ENCODE measurements at places on chromosomes 16 and 17.

DNA sequence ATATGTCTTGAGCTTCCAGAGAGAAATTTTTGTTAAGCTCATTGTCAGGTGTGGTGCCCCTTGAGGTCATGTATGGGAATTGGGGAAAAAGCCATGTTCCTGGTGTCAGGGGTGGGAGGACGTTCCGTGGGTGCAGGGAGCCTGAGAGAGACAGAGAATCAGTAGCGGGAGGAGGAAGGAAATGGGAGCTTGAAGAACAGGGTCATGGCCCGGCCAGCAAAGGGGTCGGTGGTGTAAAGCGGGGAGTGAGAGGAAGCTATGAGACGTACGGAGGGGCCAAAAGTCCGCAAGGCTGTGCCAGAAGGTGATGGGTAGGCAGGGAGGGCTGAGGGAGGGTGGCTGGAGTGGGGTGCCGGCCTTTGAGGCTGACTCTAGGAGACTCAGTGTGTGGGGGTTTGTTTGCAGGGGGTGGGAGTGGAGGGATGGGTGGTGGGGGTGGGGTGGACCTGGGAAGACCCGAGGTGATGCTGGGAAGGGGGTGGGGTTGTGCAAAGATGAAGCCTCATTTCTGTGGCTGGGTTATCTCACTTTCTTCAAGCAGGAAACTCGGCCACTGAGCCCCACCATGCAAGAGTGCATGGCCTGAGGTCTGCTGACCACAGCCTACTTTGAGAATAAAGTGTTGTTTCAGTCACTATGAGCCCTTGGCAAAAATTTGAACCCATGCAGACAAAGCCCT, 63.6 kb downstream of the PLCG2 start:
- no peak for DNase-seq

GRCh38 chr17:81059026-81059425, 24.1 kb downstream of the BAIAP2 start:
- DNase-seq: no peak

GRCh38 chr17:17728550-17729251, 47.4 kb downstream of the RAI1 start:
- no peak for DNase-seq

DNA sequence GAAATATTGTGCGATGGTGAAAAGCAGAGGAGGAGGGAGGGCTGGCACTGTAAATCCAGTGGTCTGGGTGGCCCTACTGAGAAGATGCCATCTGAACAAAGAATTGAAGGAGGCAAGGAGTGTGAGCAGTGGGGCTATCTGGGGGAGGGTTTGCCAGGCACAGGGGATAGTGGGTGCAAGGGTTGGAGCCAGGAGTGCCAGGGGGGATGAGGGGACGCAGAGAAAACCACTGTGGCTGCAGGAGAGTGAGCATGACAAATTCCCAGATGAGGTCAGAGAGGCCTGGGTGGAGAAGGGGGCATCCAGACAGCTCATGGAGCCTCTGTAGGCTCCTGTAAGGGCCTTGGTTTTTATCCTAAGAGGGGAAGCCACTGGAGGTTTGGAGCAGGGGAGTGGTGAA, 4.8 kb downstream of the XYLT2 start:
- DNase-seq: no peak

DNA sequence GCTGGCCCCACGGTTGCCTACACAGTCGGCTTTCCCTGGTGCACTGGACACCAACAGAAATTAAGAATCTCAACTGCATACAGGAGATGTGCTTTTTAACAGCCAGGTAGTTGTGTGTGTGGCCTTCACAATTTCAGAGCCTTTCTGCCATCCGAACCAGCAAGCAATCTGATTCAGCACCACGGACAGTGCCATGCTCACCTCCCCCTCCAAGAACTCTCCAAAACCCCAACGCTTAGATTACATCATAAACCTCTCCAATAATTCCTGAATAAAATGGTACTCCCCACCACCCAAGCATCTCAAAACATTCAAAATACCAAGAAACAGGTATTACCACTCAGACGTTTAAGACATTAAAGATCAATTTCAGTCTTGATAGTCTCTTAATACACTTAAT, 31.8 kb downstream of the USP7 start:
- DNase-seq: no peak

DNA sequence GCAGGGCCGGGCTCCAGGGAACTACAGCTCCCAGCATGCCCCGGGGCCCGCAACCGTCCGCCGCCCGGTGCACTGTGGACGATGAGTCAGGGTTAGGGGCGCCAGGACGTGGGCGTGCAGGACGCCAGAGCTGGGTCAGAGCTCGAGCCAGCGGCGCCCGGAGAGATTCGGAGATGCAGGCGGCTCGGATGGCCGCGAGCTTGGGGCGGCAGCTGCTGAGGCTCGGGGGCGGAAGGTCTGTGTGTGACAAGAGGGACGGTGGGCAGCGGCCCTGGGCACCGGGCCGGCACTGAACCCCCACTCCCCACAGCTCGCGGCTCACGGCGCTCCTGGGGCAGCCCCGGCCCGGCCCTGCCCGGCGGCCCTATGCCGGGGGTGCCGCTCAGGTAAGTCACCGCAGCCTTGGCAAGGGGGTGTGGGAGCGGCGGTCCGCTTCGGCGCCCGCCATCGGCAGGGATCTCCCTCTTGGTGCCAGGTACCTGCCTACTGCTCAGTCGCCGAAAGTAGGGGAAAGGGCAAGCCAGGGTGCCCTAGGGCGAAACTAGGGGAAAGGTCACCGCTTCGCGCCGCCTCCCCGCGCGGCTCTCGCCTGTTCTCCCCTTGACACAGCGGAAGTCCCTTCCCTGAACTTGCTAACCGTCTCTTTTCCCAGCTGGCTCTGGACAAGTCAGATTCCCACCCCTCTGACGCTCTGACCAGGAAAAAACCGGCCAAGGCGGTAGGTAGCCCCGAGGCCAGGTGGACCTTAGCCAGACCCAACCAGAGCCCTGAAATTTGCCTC, at the start of the genes ACADVL and DLG4:
Gene ACADVL, plus strand, starts transcription at position 127 of the 781 bp plus-strand sequence. Its CDS starts 47 bp downstream, at position 174.
Gene DLG4, minus strand, starts transcription at position 25 of the 781 bp plus-strand sequence.
- DNase-seq: no peak

- DNase-seq: no peak
Observed at GRCh38 chr17:29103341-29103740, 60.4 kb downstream of the PIPOX start.

DNA sequence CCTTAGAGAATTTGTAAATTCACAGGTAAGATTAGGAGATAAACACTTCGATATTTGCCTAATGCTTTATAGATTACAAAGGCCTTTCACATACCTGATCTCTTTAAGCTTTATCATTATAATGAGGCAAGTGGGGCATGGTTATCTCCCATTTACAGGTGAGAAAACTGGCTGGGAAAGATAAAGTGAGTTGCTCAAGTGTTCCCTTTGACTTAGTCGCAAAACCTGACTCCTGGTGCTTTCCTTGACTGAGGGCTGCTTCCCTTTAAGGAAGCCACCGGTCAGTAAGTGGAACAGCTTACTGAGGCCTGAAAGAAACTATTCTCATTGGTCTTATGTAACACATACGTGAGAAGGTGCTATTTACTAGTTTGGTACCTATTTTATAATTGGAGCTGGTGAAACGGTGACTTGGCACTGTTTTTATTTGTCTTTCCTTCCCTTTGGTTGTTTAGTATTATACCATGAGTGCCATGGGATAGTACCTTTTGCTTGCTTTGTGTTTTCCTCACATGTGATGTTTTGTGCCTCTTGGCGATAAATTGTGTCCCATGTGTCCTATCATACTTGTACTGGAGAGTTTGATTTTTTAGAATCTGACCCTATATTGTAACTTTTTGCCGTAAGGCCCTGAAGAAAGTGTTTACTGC, 57.2 kb downstream of the NUP88 start:
- no peak for DNase-seq

DNA sequence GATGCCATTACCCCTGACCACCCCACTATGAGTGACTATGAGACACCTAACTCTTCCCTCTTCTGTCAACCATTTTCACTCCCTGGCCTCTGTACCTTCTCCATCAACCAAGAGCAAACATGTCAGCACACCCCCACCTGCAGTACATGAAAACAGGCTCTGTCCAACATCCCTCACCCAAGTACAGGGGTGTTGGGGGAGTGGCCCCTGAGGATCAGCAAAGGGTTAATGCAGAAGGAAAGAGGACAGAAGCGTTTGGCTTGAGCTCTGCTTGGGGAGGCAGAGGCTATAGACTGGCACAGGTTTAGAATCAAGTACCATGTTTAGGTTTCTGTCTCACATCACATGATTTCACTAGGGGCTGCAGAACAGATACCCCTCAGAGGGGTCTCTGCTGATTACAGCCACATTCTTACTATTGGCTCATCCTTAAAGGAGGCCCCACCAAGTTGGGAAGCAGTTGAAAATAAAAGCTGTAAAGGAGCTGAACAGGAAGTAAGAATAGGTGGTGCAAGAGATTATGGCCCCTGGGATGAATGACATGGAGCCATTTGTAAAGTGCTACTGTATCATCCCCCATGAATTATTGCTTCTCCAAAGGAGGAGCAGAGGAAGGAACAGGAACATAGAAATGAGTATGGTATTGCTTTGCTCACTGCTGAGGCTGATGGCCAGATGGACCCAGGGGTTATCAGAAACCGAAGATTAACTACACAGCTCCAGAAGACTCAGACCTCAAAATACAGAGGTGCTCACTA, 2.4 kb upstream of the PSMC3IP start:
- no peak for DNase-seq

DNA sequence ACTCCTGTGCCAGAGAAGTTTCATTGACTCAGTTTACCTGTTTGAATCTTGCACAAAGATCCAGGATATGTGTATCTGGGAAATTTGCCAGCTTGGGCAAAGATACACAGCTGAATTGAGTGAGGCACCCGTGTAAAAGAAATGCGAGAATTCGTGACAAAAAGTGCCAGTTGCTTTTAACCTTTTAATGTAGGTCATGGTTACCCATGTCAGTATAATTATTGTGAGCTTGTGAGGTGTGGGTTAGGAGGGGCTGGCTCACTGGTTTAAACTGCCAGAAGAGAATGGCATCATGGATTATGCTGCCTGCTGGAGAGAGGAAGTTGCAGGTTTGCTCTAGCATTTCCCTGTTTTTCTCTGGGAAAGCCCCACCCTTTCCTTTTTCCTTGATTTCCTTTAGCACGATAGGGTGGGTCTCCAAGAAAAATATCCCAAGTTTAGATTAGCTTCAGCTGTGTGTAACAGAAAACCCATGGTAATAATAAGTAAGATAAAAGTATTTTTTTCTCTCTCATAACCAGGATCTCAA, 24.8 kb upstream of the NDRG4 start:
- no peak for DNase-seq

- no peak for DNase-seq
Observed at GRCh38 chr16:50945171-50945570, 203.3 kb downstream of the CYLD start.

DNA sequence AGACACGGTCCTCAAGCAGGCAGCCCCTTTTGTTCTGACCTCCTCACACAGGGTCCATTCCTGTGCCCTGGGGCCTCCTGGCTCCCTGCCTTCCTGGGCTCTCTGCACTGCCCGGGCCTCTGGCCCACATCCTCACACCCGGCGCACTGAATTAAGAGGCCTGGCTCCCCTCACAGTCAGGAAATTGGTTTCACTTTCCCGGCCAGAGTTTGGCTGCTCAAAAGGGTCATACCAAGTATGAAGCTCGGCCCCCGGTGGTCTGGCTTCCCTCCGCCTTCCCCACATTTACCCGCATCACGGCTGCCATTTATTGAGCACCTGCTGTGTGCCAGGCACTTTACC, 220.0 kb downstream of the NTN1 start:
- DNase-seq: no peak

DNA sequence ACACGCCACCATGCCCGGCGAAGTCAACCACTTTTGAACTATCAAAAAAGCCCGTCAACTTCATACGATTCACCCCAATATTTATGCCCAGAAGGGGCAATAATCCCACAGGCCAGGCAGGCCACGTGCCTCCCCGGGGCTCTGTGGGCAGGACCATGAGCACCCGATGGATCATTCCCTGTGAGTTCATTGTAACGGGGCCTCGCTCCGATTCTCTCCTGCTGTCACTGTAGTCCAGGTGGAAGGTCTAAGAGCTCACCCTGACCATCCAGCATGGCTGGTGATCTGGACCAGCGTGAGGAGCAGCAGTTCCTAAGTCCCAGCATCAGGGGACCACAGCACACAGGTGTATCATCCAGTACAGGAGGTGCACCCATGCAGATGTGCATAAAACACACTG, 77.5 kb upstream of the DOC2B start:
- no peak for DNase-seq

GRCh38 chr17:69344939-69345338, 18.0 kb upstream of the ABCA5 start:
- DNase-seq: no peak

DNA sequence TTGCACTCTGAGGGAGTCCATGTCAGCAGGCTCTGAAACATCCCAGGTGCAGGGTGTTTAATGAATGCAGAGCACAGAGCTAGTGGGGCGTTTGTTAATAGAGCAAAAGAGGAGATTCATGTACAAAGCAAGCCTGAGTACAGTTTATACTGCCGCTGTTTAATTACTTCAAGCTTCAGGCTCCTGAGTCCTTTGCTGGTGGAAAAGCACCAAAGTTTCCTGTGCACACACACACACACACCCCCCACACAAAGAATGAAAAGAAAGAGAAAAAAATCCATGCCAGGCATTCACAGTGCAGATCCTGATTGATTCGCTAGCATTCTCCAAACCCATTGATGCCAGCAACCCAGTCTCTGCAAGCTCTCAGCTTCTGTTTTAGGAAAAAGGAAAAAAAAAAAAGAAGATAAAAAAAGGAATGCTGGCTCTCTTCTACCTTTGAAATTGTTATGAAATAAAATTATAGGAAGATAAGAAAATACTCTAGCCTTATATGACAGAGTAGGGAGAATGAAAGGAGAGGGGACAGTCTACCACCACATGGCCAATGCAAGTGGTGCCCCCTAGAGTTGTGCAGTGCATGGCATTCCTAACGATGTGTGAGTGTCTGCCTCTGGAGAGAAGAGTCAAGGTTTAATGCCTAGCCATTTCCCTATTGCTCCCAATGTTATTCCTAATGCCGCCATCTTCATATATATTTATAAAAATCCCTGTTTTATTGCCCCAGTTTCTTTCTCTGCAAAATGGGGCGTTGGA, 216.5 kb downstream of the TMEM114 start:
- DNase-seq: no peak

DNA sequence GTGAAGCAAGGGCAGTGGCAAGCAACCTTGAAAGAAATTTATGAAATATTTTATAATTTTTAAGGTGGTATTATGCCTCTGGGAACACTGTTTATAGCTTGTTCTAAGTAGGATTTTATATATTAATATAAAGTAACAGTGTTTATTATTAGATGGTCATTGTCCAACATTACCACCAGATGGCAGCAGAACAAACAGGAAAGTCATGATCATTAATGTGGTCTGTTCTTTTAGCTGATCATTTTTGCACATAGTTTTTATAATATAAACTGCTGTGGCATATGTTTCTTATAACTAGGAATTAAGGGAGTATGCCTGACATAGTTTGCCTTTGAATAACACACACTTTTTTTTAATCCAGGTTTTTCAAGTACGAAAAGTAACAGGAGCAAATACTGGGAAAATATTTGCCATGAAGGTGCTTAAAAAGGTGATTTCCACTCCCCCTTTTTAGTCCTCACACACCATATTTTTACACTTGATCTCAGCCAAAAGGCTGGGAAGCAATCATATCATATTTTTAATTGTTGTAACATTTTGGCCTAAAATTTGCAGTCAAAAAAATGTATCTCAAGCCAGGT, 21.4 kb downstream of the RPS6KB1 start:
- DNase-seq: no peak

Measured in non-pigmented ciliary epithelial cell (primary cell).